ENCODE measurements at places on chromosomes 6 and 20.

GRCh38 chr20:6044115-6044514, 9.7 kb downstream of the LRRN4 start:
- no peak overlapping the region for H3K27ac ChIP-seq
- no peaks in the 10 kb centered on the region for H3K27me3 ChIP-seq
- no peak overlapping the region for H3K4me3 ChIP-seq
- peaks cover 2% of the 10 kb centered on the region for H3K4me1 ChIP-seq

- no peak for DNase-seq
- H3K4me3 ChIP-seq: peak overlapping the region; percentile 59
- H3K27ac ChIP-seq: no peak overlapping the region
- no peaks in the 10 kb centered on the region for H3K27me3 ChIP-seq
- H3K36me3 ChIP-seq: no peaks in the 10 kb centered on the region
Observed at GRCh38 chr20:34364223-34364506, 1.1 kb downstream of the ITCH start.

- H3K36me3 ChIP-seq: no peaks in the 10 kb centered on the region
- DNase-seq: no peak
Observed at GRCh38 chr6:51098791-51099190, 280.1 kb downstream of the TFAP2B start.

GRCh38 chr20:25207149-25207959, 11.8 kb downstream of the ENTPD6 start:
- H3K27me3 ChIP-seq: no peaks in the 10 kb centered on the region
- peaks cover 17% of the 10 kb centered on the region for H3K36me3 ChIP-seq

GRCh38 chr6:19041906-19042305, 654.8 kb downstream of the RNF144B start:
- no peak for DNase-seq
- no peaks in the 10 kb centered on the region for H3K27me3 ChIP-seq
- no peak overlapping the region for H3K4me3 ChIP-seq
- H3K4me1 ChIP-seq: peaks cover 13% of the 10 kb centered on the region
- H3K27ac ChIP-seq: no peak overlapping the region
- no peaks in the 10 kb centered on the region for H3K36me3 ChIP-seq

- H3K4me3 ChIP-seq: no peak overlapping the region
- H3K36me3 ChIP-seq: no peaks in the 10 kb centered on the region
- H3K4me1 ChIP-seq: peaks cover 36% of the 10 kb centered on the region
- H3K27ac ChIP-seq: peak overlapping the region; percentile 48
- DNase-seq: no peak
- peaks cover 29% of the 10 kb centered on the region for H3K27me3 ChIP-seq
Observed at GRCh38 chr6:170147832-170148708, 142.8 kb downstream of the DLL1 start.

- no peak overlapping the region for H3K4me3 ChIP-seq
- H3K27ac ChIP-seq: no peak overlapping the region
- H3K36me3 ChIP-seq: peaks cover 44% of the 10 kb centered on the region
- no peaks in the 10 kb centered on the region for H3K27me3 ChIP-seq
- peaks cover 24% of the 10 kb centered on the region for H3K4me1 ChIP-seq
Observed at GRCh38 chr6:112189494-112189893, 64.9 kb downstream of the LAMA4 start.

DNA sequence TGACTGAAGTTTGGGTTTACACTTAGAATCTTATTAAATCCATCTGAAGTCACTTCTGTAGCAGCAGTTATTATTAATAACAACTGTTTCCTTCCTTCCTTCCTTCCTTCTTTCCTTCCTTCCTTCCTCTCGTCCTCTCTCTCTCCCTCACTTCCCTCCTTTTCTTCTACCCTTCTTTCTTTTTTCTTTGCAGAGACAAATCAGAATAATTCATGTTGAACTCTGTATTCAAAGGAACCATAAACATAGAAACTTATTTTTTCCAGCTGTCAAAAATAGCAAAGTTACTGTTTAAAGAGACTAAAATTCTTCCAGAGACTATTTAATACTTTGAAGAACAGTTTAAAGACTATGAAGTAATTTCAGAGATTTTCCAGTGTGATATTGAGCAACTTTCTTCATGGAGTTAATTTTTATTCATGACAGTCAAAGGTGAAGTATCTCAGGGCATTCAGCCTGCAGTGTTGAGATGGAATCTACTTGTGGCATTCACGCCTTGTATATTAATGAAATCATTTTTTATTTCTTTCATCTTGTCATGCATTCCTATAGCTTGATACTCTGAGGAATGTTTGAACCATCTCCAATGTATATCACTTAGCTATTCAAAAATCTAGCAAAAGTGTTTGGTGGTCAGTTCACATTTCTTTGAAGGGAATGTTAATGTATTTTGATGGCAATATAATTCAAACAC, 109.7 kb downstream of the BCAS1 start:
- H3K27ac ChIP-seq: no peak overlapping the region
- H3K4me3 ChIP-seq: no peak overlapping the region
- no peaks in the 10 kb centered on the region for H3K4me1 ChIP-seq
- H3K27me3 ChIP-seq: peaks cover 3% of the 10 kb centered on the region
- no peak for DNase-seq

- peak overlapping the region; percentile 98 for H3K4me3 ChIP-seq
- DNase-seq: no peak
- H3K36me3 ChIP-seq: peaks cover 13% of the 10 kb centered on the region
- H3K27ac ChIP-seq: peak overlapping the region; percentile 89
- no peaks in the 10 kb centered on the region for H3K27me3 ChIP-seq
- peaks cover 37% of the 10 kb centered on the region for H3K4me1 ChIP-seq
Observed at GRCh38 chr20:3046677-3047462, 1.0 kb downstream of the MRPS26 start.

DNA sequence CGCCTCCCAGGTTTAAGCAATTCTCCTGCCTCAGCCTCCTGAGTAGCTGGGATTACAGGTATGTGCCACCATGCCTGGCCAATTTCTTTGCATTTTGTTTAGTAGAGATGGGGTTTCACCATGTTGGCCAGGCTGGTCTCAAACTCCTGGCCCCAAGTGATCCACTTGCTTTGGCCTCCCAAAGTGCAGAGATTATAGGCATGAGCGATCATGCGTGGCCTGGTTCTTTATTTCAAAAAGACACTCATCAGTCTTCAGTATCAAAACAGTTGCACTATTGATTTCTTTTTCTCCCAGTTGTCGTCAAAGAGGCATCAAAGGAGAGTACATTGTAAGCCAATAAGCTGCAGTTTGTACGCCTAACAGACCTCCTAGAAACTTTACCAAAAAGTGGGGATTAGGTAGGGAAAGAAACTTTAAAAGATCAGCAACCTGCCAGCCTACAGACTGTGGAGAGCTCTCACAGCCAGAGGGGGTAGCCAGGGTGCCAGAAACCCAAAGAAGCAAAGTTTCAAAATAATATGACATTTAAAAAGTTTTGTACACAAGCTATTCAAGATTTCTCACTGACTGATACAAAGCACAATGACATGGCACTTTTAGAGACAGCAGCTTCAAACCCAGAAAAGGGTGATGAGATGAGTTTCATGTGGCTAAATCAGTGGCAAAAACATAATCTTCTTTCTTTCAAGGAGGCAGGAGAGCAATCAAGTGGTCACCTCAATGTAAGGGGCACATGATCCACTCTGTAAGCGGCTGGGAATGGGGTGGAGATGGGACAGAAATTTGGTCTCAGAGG, 83.0 kb upstream of the RALY start:
- H3K27me3 ChIP-seq: no peaks in the 10 kb centered on the region
- H3K36me3 ChIP-seq: no peaks in the 10 kb centered on the region
- no peak overlapping the region for H3K4me3 ChIP-seq
- no peak overlapping the region for H3K27ac ChIP-seq
- H3K4me1 ChIP-seq: peaks cover 5% of the 10 kb centered on the region
- no peak for DNase-seq

Measured in heart right ventricle (tissue), 16 donors.